ENCODE measurements at places on chromosomes 11 and 22.

- DNase-seq: no peak
Observed at GRCh38 chr11:35190804-35191348, 51.9 kb downstream of the CD44 start.

GRCh38 chr22:38230108-38230825 lies 28.5 kb downstream of the MAFF start:
- DNase-seq: no peak

GRCh38 chr11:102920118-102920684 lies 35.3 kb downstream of the MMP13 start:
- DNase-seq: no peak

GRCh38 chr11:465896-466530 lies 15.9 kb downstream of the PTDSS2 start:
- no peak for DNase-seq

DNA sequence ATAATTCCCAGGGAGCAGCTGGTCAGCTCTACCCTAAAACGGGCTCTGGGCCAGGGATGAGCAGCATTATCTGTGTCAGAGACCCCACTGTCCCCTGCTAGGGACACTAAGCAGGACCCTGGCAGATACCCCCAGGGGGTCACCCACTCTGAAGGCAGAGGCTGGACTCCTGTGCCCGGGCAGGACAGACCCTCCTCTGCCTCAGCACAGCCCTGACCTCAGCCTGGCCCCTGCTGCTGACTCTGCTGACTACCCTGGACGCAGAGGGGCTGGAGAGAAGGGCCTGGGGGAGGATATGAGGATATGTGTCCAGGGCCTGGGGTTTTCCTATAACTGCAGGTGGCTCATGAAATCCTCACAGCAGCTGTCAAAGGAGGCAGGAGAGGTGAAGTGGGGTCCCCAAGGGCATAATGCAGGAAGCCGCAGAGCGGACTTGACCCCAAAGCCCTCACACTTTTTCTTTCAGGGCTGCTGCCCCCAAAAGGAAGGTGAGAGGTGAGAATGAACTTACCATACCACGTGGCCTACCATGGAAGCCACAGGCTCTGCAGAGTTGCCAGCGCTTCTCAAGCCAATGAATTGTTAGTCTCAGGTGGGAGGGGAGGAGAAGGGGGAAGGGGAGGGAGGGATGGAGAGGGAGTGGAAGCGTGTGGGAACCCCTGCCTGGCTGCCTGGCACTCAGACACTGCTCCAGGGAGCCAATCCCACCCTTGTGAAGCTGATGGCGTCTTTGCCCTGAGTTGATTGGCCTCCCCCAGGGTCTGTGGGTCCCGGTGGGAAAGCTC lies 76.7 kb upstream of the WNT11 start:
- no peak for DNase-seq

DNA sequence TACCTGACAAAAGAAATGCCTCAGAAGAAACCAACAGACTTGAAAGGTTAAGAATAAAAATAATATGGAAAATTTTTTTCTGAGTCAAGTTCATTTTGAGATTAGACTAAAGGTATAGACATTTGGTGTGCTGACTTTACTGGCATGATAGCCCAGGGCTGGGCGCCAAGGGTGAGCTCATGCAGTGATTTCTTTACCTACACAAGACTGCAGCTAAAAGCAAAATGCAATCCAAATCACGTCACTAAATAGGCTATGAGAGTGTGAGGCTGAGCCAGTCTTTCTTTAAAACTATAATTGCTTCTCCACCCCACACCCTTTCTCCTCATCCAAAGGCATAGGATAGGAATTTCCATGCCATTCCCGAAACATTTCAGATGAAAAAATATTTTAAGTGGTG lies 196.5 kb downstream of the FAM76B start:
- no peak for DNase-seq
